ENCODE measurements at places on chromosomes 12 and 14.

DNA sequence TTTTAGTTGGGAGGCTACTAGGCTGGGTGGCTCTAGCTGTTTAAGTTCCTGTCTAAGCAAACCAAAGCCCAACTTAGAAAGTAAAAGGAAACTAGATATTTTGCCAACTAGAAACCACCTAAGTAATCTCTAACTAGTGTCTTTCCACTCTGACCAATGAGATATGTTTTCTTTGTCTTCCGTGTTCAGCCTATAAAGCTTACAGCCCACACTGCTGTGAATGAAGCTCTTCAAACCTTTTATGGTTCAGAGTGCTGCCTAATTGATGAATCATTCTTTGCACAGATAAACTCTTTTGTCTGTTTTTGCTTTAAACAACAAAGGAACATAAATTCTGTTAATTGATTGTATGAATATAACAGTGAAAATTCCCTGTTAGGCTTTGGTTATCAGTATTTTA lies 66.1 kb downstream of the FUT8 start:
- DNase-seq: peak; percentile 91
- H3K27ac ChIP-seq: peak overlapping the region; percentile 32
- H3K36me3 ChIP-seq: no peaks in the 10 kb centered on the region
- H3K4me1 ChIP-seq: peaks cover 15% of the 10 kb centered on the region

- H3K27me3 ChIP-seq: no peaks in the 10 kb centered on the region
- no peak overlapping the region for H3K4me3 ChIP-seq
- no peaks in the 10 kb centered on the region for H3K4me1 ChIP-seq
- H3K27ac ChIP-seq: no peak overlapping the region
Observed at GRCh38 chr12:40946612-40947194, 241.4 kb upstream of the PDZRN4 start.

DNA sequence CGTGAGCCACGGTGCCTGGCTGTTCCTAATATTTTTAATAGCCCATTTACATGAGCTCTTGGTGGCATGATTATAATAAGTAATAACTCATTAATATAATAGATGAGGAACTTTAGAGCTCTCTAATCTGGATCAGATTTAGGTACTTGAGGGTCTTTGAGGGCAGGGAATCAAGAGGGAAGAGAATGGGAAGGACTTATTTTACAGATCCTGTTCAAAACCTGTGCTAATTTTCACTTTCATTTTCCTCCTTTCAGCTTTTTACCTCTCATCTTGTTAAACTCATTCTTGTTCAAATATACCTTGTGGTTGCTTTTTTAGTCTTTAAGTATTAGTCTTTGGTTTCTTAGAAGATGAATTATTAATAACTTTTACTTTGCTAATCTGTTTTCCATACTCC lies 5.6 kb downstream of the NECAP1 start:
- DNase-seq: no peak
- H3K27me3 ChIP-seq: no peaks in the 10 kb centered on the region
- peaks cover 17% of the 10 kb centered on the region for H3K36me3 ChIP-seq
- H3K27ac ChIP-seq: no peak overlapping the region
- H3K4me1 ChIP-seq: peaks cover 4% of the 10 kb centered on the region

- H3K4me3 ChIP-seq: no peak overlapping the region
- H3K27ac ChIP-seq: no peak overlapping the region
- no peak for DNase-seq
- H3K27me3 ChIP-seq: no peaks in the 10 kb centered on the region
- H3K36me3 ChIP-seq: no peaks in the 10 kb centered on the region
Observed at GRCh38 chr14:102907980-102908730, 14.3 kb upstream of the AMN start.

DNA sequence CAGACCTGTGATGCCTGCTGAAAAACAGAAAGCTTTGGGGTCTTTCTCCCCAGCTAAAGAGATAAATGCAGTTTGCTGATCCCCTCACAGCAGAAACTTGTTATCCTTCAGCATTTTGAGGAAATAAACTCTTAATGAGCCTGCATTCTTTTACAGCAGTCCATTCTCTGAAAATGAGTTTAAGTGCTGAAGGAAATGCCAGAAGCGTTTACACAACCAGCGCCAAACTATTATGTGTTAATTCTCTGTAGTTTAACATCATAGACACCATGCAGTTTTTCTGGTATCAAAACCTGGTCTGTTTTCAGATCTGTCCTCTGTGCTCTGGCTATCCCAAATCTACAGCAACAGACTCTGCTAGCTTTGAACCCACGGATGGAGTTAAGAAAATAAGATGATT lies 291.3 kb downstream of the NPAS3 start:
- peak; percentile 12 for DNase-seq
- H3K4me1 ChIP-seq: no peaks in the 10 kb centered on the region
- H3K36me3 ChIP-seq: no peaks in the 10 kb centered on the region
- no peak overlapping the region for H3K27ac ChIP-seq
- H3K4me3 ChIP-seq: no peak overlapping the region

Data from astrocyte (in vitro differentiated cells and primary cell).